Type B pancreatic cell (in vitro differentiated cells): ENCODE measurements at places on chromosomes 7 and 10.

GRCh38 chr7:151060113-151060415 is 675 bp downstream of the SLC4A2 start:
- no peak for DNase-seq

DNA sequence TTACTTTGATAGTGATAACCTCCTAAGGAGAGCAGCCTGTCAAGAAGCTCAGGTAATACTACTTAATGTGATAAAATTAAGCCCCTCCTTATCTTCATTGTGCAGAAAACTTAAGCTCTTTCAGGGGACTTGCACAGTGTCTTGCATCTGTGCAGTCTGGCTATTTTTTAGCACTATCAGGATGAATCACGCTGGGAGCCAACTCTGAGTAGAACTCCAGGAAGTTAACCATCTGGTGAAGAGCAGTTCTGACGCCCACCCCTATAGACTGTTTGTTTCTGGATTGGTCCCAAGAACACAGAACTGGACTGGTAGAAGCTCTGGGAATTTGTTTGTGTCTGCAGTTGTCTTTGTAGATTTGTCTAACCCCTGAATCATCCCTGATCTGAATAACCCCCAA is 41.9 kb downstream of the AGK start:
- DNase-seq = no peak

- no peak for DNase-seq
Observed at GRCh38 chr10:86871563-86872183, 85.7 kb downstream of the MMRN2 start.

DNA sequence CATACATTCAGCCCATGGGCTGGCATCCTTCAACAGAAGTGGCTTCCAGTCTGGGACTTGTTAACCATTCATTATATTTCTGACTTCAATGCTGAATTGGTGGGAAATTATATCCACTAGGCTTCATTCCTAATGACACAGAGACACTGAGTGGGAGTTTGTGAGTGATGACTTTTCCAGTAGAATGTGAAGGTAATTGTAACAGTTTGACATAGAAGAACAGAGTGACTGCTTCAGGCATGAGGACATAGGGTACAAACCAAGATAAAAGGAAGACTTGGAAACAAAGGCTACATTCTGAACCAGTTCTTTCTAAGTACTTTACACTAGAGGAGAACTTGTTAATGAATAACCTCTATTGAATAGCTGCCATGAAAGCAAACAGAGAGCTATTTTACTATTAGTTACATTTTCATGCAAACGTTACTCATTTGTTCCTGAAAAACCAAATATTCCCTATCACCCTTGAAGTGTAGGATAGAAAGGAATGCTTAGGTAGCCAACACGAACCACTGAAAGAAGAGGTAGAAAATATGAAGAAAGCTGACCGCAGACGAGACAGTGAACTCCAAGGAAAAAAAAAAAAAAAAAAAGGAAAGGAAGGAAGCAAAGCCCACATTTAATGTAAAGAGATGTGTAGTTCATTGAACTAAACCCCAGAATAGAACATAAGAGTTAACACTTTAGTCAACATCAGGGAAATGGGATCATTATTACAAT is 237.0 kb upstream of the SEMA3C start:
- no peak for DNase-seq

- DNase-seq = no peak
Observed at GRCh38 chr10:60646966-60647796, 131.1 kb upstream of the CDK1 start.

- no peak for DNase-seq
Observed at GRCh38 chr7:29945259-29945809, 44.3 kb downstream of the SCRN1 start.

DNA sequence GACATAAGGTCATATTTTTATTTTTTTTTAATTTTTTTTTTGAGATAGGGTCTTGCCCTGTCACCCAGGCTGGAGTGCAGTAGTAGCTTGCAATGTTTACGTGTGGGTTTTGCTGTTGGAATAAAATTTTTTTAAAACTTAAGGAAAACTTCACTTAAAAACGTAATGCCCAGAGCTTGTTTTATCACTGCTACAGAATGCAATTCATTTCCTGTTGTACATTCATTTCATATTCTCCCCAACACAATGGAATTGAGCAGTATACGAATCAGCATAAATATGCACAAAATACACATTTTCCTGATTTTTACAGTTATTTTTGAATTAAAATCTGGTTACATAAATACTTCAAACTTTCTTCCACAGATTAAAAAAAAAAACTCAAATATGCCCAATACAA is 40.3 kb downstream of the RSU1 start:
- no peak for DNase-seq

DNA sequence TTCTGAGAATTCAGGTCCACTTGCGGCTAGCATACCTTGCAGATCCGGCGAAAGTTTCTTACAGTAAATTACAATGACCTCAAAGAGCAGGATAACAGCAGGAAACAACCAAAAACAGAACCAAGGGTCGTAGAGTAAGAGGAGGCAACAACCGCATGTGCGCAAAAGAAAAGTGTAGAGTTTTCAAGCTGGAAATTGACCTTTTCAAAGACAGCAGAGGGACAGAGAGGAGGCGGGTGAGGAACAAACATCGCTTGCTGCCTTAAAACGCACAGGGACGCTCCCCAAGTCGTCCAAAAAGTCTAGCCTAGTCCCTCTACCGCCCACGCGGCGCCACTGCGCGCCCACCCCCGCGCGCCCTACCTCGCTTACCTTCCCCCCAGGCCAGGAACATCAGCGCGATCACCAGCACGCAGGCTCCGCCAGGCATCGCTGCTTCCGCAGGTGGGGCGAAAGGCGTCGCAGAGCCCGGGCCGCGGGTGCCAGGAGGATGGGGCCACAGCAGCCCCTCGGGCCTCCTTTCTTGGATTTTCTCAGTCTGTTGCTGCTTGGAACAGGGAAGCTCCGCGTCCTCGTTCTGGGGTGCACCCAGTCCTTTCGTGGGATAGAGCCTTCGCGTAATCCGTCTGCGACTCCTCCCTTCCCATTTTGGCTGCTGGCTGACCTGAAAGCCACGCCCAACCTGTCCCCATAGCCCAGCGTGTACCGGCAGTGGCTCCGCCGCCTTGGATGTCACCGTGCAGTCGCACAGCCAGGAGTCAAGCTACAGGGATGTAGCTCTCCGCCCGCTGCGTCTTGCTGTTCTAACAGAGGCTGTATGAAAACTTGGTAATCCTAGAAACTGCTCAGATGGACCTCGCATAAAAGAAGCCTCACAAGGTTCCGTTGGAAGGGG is at the start of gene VWDE:
Gene VWDE, minus strand, starts transcription at position 579 of the 895 bp plus-strand sequence. Its CDS starts 149 bp downstream, at position 430.
- peak; percentile 72 for DNase-seq

- DNase-seq = no peak
Observed at GRCh38 chr10:83425306-83425705, 714.0 kb upstream of the GHITM start.

GRCh38 chr7:134450294-134451000 is 8.5 kb downstream of the AKR1B1 start:
- DNase-seq = no peak

- DNase-seq = no peak
Observed at GRCh38 chr10:5266351-5266750, 69.7 kb downstream of the AKR1C4 start.

GRCh38 chr10:14659626-14660196 is 115.0 kb downstream of the FAM107B start:
- no peak for DNase-seq

DNA sequence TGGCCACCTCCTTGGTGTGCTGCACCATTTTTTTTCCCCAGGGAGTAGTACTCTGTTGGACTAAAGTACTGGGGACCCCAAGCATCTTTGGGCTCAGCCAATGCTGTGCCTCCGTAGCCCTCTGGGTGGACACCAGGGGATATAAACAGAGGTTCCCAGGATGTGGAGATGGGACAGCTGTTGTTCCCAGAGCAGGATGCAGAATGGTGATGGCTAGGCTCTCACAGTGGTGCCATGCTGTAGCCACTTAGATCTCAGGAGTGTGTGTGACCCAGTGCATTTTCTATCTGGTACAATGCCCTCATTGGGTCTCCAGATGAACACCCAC is 50.9 kb upstream of the SCIN start:
- DNase-seq = no peak

DNA sequence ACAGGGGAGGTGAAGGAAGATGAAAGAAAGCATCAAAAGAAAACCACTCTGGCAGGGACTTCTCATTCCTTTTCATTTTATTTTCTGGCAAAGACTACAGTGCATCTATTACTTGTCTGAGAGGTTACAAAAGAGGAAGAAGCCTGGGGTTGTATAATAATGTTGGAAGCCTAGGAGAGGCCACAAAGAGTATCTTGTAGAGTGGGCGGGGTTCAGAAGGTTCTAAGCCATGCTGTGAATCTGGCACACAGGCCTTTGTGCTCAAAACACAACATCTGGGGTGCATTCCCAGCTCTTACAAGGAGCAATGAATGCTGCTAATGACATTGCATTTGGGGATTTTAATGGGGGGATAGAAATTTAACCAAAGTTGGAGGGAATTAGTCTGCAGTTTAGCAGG is 49.4 kb downstream of the MRPL32 start:
- no peak for DNase-seq

DNA sequence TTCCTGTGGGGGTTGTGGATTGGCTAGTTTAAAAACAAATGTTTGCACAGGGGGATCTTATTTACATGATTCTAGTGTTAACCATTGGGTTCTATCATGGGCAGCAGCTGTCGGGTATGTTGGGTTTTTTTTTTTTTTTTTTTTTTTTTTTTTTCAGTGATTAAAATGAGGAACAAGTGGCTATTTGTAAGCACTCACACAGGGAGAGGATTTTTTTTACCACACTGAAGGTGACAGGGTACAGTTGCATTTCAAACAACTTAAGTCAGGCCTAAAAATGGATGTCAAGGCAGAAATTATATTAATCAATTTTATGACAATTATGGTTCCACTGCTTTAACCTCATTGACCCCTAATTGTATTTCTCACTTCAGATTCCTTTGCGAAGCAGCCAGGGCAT is 92.8 kb downstream of the CD36 start:
- DNase-seq = no peak

GRCh38 chr7:92276460-92276864 is 30.7 kb downstream of the ANKIB1 start:
- DNase-seq = no peak

DNA sequence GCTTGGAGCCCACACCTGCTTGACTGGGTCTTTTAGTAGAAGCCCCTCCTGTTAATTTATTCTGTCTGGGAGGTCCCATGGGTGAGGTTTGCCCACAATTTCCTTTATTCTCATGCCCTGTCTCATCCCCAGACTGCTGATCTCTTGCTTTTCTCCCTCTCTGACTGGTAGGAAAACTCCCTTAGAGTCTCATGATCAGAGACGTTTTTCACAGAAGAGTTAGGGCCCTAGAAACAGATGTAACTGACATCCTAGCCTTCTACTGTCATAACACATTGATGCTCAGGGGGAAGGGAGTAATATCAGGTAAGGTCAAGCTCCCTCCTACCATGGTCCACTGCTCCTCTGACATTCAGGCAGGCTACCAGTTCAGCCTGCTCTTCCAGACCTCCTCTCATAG is 43.7 kb upstream of the WASL start:
- no peak for DNase-seq

GRCh38 chr10:19956516-19957032 is 140.3 kb downstream of the PLXDC2 start:
- no peak for DNase-seq

DNA sequence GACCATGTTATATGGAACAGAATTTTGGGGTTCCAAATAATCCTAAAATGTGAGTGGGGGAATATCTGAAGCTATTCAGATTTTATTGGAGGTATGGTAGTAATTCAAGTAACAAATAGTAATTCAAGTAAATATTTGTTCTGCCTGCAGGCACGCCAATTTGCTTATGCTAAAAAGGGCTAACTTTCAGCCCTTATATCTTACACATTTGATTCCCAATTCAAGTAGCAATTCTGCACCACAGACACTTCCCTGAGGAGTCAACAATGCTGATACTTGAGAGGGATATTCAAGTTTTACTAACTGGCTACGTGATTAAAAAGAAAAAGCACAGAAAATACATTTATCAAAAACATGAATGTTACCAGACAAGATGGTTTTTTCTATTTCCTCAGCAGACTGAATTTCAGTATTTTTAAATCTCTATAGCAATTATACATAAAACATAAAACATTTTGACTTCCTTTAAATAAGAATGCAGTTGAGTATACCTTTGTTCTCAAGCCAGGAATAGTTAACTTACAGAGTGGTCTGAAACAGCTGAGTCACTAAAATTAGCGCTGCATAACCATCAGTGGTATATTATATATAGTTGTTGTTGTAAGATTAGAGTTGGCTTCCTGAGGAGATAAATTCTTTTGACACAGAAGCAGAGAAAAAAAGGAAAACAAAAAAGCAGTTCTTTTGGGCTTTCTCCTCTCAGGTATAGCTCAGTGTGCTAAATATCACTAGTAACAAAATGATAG is 33.9 kb downstream of the MTPN start:
- DNase-seq = no peak

DNA sequence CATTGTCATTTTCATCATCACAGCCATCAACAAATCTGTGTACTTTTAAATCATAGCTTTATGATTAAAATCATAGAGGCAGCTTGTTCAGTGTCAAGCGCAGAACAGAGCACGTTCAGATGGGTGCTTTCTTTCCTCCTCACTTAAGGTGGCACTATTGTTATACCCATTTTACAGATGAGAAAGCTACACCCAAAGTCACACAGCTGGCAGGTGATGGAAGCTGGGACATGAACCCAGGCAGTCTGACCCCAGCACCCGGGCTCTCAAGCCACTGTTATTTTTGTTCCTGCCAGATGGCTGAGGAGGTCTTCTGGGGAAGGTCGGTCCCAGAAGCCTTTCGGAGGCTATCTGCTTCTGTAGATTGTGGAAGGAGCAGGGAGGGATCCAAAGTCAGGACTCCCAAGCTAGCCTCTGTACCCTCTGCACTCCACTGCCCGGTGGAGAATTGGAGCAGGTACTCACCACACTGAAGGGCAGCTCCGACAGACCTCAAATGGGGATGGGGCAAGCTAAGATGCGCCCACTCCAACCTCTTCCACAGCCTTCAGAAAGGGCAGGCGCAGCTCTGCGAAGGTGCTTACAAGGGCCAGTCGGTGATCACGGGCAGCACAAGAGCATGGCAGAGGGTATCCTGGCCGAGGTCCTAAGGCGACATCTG is 610 bp downstream of the AVPI1 start:
- no peak for DNase-seq

GRCh38 chr10:30827531-30828120 is 198.1 kb upstream of the LYZL2 start:
- no peak for DNase-seq

GRCh38 chr10:124943301-124944092 is 1.6 kb downstream of the ZRANB1 start:
- no peak for DNase-seq

- no peak for DNase-seq
Observed at GRCh38 chr7:74240482-74240881, 13.7 kb downstream of the RFC2 start.

DNA sequence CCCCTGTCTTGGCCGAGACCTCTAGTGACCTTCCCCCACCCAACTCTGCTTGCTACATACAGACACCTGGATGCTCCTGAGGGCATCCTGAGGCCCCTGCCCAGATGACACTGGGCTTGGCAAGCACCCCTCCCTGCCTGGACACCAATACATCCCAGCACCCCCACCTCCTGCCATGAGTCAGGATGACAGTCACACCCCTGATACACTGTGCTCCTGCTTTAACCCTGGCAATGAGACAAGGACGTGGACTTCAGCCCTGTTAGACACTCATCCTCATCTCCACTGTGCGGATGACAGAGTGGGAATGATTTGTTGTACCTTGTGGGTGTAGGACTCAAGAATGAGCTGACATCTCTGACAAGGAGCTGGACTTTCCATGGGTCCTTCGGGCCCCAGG is 186.3 kb upstream of the ADCY1 start:
- DNase-seq = no peak

GRCh38 chr7:152867502-152867874 is 107.9 kb downstream of the ACTR3B start:
- no peak for DNase-seq
